ENCODE measurements at places on chromosomes 7 and 10.
A peak's percentile ranks its signal among the peaks of the same experiment; 100 is the strongest.

DNA sequence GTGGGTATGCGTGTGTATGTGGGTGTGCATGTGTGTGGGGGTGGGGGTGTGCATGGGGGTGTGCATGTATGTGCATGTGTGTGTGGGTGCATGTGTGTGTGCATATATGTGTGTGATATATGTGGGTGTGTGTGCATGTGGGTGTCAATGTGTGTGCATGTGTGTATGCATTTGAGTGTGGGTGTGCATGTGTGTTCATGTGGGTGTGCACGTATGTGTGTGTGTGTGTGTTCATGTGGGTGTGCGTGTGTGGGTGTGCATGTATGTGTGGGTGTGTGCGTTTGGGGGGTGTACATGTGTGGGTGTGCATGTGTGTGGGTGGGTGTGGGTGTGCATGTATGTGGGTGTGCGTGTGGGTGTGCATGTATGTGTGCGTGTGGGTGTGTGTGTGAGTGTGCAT, 42.6 kb downstream of the GTF2IRD1 start:
- no peak for DNase-seq

DNA sequence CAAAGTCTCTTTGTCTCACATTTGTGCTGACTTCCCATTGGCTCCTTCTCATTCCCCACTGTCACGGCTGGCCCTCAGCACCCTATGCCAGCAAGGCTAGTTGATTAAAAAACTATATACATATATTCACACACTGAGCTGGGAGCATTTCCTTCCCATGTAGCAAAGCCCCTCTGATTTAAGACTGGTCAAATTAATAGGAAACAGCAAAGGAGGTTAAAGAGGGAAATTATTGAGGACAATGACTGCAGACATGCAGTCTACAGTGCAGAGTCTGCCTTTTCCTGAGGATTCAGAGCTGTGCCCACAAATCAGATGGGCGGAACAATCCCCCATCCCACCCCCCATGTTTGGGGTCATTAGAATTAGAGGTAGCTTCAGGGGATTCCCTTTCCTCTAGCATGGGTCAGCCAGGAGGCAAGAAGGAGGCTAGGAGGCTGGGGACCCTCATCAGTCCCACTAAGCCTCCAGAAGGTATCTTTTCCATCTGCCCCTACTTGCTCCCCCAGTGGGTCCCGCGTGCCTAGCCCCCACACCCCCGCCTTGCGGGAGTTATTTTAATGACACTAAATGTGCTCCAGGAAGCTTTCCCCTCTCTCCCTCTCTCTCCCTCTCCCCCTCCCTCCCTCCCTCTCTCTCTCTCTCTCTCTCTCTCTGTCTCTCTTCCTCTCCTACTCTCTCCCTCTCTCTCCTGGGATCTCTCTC, 9.8 kb upstream of the DLX6 start:
- DNase-seq = no peak

DNA sequence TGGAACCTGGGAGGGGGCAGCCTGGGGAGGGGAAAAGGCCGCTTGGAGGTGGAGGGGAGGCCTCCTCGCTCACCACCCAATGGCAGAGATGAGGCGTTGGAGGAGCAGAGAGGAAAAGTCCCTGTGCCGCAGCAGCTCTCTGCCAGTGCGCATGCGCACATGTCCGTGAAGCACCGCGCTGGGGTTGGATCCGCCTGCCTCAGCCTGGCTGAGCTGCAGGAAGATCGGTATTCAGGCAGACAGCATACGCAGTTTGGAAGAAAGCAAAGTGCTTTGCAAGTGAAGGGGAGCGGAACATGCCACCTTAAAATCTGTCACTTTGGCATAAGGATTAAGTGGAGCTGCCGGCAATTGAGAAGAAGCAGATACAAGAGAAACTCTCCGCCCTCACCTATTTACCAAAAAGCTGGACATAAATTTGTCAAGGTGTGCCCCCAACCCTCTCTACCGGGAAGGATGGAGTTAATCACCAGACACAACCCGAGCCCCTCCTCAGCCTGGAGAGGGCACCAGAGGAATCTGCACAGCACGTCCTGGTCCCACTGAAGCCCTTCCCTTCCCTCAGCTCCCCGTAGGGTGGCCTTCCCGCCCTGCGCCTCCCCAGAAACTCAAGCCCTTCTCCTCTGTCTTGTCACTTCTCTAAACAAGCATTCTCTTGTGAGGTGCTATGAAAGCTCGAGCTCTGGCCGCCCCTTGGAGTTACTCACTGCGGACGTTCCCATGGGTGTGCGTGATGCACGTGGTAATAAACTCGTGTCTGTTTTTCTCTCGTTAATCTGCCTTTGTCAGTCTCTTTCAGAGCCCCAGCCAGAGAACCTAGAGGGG, 32.2 kb upstream of the TMEM72 start:
- DNase-seq = peak; percentile 60

- DNase-seq = no peak
Observed at GRCh38 chr10:125141150-125141859, 19.1 kb downstream of the CTBP2 start.

DNA sequence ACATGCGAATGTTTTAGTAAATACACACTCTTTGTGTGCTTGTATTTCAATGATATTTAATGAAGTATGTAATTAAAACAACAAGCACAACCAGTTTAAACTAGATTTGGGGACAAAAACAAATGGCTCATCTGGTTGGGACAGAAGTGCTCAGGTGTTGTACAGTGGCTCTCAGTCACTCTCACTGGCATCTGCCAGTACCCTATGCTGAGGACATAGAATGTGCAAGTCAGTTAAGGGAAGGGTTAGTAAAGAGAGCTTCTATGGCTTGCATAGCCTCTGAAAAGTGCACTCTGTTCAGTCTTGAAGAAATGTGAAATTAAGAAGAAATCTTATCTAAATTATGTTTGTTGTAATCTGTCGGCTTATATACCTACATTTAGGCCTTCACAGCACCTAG, 183.0 kb downstream of the LRRC4 start:
- no peak for DNase-seq

GRCh38 chr7:140537750-140538482, 58.6 kb upstream of the MKRN1 start:
- DNase-seq = no peak

- DNase-seq = no peak
Observed at GRCh38 chr7:90661290-90662151, 65.4 kb downstream of the CDK14 start.

GRCh38 chr10:53135213-53135896, 362.8 kb upstream of the MBL2 start:
- no peak for DNase-seq

- no peak for DNase-seq
Observed at GRCh38 chr7:131225619-131226513, 101.8 kb upstream of the MKLN1 start.

GRCh38 chr7:70849580-70850235, 282.2 kb upstream of the GALNT17 start:
- no peak for DNase-seq

DNA sequence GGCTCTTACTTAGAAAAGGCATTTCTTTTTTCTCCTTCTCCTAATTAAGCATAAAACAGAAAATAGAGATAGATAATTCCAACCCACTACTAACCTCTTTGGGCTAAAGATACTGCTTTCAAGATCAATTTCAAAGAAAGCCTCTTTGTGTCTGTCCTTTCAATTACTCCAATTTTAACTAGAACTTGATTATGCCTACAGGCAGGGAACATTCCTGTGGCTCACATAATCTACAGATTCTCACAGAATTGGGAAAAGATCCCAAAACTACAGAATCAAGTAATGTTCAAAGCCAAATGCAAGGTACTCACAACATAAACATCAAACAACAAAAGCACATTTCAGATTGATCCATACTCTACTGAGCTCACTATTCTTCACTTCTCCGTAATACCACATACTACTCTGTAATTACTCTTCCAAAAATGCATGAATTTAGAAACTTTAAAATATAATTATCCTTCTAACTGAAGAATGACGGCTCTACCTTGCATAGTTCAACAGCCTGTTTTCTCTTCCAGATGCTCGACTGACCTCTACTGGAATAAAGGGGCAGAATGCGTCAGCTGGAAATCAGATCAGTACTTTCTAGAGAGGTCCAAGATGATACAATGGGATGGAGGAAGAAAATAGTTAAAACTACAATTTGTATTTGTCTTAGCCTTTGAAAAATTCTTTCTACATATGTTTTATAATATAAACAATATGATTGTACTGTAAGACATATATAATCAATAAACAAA, 3.9 kb downstream of the MTERF1 start:
- DNase-seq = no peak

GRCh38 chr7:69811476-69812308, 213.4 kb downstream of the AUTS2 start:
- no peak for DNase-seq

GRCh38 chr10:110067960-110068770, 60.4 kb downstream of the ADD3 start:
- no peak for DNase-seq

GRCh38 chr10:100192350-100192749, 6.5 kb upstream of the ERLIN1 start:
- DNase-seq = no peak

GRCh38 chr7:41777894-41778596, 75.2 kb upstream of the INHBA start:
- no peak for DNase-seq

GRCh38 chr7:47691988-47692387, 110.1 kb upstream of the TNS3 start:
- no peak for DNase-seq

DNA sequence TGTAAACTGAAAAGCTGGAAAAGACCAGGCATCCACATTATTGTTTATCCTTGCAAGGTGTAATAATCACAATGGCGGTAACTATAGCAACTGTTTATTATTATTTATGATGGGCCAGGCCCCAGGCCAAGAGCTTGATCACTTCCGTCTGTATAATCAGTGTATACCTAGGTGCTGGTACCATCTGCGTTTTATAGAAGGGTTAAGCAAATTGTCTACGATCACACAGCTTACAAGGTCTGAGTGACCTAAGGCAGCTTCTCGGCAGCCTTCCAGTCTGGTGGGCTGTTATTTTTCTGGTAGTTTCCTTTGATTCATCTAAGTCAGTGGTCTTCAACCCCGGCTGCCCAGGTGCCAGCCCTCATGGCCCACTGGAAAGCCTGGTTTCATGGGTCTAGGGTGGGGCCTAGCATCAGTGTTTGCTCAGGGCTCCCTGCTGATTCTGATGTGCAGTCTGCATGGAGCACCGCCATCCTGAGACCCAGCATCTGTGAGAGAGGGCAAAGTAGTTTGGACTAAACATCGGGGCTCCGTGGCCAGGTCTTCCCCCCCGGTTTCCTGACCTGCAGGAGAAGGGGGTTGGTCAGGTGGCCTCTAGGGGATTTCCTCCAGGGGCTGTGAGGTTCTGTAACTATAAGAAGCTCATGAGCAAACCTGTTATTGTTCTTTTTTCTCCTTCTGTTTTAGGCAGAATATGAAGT, 146.4 kb downstream of the RGS10 start:
- no peak for DNase-seq

Measured in HFF-Myc (cell line).